Fibroblast of skin of abdomen (primary cell): ENCODE measurements at places on chromosomes 6 and 20.
A peak's percentile ranks its signal among the peaks of the same experiment; 100 is the strongest.

- DNase-seq, result peak; percentile 46
These were observed 405 bp downstream of the RNF146 start for GRCh38 chr6:127266892-127267645.

GRCh38 chr6:125789576-125790357, 993 bp upstream of the NCOA7 start:
- peak; percentile 49 for DNase-seq

DNA sequence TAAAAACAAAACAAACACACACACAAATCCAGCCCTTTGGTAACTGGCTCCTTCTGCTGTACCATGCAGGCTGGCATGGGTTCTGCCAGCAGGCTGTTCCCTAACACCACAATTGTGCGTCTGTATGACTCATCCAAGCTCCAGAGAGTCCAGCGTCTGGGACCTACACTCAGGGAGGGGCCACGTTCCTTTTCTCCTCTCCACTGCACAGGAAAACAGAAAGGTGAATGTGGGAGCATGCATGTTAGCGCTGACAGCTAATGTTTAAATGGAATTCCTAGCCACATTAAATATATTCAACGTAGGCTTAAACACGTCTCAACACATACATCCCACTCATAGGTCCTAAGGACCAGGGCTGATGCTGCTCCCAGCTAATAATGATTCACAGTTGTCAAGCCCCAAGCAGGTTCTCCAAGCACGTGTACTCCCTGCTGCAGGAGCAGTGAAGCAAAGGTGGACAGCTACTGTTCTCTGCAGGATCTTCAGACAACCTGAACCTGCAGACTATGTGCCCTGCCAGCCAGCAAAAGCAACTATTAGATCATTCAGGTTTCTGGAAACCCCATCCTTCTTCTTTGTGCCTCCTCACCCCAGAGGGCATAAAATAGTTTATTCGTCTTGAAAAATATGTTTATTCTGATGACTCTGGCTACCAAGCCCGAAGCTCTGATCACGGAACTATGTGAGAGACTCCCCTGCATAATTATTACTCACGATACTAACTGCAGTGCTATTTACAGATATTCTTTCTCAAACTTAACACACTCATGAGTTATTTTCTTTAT, 20.9 kb downstream of the MAP1LC3A start:
- DNase-seq, result peak; percentile 60

DNA sequence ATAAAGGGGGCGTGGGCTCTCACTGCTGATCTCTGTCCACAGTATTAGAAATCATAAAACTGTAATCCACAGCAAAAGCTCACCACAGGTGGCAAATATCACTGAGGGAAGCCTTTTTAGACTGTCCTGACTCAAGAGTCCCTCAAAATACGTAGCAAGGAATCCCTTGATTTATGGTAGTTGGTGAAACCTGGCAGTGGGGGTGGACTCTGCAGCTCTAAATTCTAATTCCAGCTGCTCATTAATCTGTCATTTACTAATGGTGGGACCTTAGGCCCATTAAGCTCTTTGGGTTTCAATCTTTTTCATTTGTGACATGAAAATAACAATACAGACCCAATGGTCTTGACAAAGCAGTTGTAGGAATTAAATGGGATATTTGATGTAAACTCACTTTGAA, 32.3 kb downstream of the GMDS start:
- no peak for DNase-seq

DNA sequence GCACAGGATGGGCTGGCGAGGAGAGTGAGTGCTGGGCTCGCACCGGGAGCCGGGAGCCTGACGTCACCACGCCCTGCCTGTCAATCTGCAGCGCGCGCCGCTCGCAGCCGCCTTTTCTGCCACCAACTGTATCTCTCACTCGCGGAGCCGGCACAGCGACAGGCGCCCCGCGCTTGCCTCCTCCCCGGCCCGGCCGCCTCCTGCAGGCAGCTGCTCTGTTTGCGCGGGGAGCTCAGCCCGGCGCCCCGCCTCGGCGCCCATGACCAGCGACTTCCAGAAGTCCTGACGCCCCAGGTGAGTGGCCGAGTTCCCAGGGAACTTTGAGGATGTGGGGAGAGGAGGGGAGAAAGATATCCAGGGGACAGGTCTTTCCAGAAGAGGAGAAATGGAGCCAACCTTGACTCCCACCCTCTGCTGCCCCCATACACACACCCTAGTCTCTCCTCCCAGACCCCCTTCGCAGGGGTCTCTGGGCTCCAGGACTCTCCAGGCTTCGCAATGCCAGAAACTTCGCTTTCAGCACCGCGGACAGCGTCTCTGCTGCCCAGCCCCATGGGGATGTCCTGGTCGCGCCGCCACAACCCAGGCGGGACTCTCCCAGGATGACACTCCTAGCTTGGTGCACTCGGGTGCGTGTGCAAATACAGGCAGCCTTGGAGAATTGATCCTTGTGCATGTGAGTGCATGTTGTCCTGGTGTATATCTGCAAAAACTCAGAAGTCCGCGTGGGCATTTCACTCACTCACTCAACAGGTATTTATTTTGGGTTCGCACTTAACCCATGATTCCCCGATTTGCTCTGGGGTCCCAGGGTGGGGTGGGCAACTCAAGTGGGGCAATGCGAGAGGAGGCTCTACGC, at the start of gene GPR6:
TSS of gene GPR6 (plus strand) at position 138 of the 859 bp plus-strand sequence. CDS start 802 bp downstream, outside the sequence.
- DNase-seq, result peak; percentile 45

DNA sequence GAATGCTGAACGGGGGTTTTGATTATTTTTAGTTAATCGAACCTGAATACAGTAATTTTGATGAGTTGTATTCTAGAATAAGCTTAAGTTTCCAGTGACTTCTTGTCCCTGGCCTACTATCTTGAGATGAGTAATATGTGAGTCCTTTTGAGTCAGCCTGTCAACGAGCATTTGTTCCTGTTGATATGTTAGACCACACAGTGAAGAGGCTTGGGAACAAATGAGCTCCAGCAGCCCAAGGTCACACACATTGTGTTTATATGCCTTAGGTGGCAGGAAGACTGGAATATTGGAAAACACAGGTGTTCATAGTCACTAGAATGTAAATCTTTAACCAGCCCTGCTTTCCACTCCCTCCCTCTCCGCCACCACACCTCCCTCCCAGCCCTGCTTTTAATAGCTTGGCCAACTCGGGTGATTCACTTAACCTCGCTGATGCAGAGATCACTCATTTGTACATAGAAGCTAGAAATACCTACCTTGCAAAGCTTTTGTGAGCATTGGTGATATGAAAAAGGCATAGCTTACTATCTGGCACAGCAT, 9.1 kb downstream of the SMPDL3A start:
- peak; percentile 88 for DNase-seq

DNA sequence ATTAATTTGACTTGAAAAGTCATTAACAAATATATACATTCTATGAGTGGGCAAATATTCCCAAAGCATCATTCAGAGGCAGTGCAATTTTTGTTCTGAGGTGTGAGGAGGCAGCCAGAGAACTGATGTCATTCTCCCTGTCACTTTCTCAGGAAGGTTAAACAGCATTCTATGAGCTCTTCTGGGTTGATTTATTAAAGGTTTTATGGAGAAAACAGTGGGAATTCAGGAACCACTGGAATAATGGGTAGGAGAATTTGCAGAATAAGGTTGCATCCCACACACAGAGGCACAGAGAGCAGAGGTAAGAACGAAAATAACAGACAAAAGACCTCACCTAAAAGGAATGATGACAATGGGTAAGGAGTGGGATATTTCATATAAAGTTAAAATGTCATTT, 860.6 kb downstream of the TFAP2A start:
- no peak for DNase-seq

DNA sequence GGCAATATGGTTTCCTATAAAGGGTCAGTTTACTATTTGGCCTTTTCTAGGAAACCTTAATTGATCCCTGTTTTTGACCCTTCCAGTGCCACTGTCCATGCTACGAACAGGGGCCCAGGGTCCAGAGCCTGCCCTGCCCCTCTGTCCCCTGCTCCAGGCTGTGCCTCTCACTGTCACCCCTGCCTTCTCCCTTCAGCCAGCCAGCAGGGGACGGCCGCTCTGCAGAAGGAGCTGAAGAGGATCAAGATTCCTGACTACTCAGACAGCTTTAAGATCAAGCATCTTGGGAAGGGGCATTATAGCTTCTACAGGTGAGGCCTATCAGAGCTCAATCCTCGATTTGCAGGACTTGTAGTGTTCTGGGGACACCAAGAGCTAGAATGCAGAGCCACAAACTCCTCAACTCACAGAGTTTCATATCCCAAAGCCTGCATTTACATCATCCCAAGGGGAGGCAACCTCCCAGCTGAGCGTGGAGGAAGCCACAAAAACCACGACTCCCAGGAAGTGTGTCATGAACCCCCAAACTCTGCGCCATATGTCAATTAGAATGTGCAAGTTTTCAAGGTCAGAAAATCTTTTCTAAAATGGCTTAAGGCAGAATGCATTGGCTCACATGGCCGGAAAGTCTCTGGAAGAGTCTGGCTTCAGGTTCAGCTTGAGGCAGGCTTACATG, 3.6 kb downstream of the BPI start:
- DNase-seq, result peak; percentile 73

DNA sequence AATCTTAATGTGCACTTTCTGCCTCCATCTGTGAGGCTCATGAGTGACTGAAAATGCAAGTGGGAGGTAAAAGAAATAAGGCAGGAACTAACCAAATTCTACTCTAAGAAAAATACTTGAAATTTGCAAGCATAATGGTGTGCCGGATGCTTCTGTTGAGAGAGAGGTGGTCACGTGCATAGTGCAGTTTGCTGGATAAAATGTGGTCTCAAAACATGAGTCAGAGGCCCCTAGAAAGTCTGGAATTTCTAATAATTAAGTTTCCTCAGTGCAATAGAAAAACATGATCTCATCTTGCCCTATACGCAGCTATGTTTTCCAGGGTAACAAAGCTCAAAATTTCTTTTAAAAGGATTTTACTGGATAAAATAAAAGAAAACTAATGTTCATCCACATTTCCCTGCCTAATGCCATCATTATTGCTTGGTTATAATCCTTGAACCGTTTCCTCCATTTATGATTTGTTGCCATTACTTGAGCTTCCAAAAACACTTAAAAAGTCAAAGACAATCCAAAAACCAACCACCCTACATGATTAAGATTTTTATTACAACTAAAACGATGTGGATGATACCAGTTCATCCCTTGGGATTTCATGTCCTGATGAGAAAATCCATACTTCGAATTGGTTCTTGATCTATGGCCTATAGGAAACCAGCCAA, 351.7 kb upstream of the ARID1B start:
- DNase-seq, result peak; percentile 94

DNA sequence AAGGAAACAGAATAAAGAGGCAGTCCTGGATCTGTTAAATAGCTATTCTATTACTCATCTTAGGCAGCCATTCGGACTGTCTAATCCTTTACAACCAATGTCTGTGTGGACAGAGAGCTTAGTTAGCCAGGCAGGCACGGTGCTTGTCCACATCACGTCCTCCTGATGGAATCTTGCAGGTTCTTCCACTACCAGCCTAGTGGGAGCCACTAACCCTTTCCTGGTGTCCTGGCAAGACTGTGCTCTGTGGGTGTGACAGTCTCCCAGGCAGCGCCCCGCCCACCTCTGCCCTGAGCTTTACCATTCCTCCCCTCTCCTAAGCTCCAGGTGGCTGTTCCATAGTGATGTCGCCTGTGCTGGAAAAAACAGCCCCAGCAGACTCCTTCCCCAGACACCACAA, 78.3 kb upstream of the CLDN20 start:
- peak; percentile 34 for DNase-seq

GRCh38 chr20:17606001-17606400, 36.1 kb downstream of the DSTN start:
- no peak for DNase-seq

DNA sequence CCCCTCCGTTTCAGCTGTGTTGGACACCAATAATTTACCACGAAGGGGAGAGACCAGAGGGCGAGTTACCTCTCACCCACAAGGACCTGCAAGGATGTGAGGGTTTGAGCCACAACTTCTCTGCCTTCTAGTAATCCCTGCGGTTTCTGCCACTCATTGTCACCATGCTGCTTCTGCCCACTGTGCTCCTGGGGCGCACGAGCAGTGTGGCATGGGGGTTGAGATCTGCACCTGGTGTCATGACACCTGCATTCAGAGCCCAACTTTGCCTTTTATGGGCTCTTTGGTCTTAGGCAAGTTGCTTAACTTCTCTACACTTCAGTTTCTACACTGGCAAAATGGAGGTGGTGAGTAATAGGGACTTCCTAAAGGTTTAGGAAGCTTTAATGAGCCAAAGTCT, 84.9 kb downstream of the SOBP start:
- DNase-seq, result no peak

GRCh38 chr6:35427851-35428321, 24.3 kb upstream of the FANCE start:
- DNase-seq, result peak; percentile 87

DNA sequence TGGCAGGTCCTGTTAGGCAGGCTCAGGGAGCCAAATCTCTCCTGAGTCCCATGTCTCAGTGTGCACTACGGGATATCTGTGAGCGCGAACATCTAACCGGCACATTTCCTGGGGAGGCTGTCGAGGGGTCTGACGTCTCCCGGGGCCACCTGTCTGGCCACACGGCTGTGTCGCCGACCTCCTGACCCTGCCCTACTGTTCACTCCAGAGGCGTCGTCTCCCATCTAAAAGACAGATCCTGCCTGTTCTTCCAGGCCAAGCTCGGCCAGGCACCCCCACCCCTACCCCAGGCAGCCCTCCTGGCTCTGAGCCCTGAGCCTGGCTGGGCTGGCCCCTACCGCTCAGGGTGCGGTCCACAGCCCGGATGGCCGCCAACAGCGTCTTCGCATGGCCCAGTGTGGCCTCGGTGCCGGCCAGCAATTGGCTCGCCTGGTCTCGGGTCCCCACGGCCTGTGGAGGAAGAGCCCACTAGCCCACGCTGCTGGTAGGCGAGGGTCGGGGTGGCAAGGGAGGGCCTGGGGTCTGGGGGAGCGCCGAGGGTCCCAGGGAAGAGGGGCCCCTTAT, 16.6 kb downstream of the ADRM1 start:
- no peak for DNase-seq

GRCh38 chr20:58130156-58130555, 98.3 kb downstream of the ANKRD60 start:
- DNase-seq, result no peak

DNA sequence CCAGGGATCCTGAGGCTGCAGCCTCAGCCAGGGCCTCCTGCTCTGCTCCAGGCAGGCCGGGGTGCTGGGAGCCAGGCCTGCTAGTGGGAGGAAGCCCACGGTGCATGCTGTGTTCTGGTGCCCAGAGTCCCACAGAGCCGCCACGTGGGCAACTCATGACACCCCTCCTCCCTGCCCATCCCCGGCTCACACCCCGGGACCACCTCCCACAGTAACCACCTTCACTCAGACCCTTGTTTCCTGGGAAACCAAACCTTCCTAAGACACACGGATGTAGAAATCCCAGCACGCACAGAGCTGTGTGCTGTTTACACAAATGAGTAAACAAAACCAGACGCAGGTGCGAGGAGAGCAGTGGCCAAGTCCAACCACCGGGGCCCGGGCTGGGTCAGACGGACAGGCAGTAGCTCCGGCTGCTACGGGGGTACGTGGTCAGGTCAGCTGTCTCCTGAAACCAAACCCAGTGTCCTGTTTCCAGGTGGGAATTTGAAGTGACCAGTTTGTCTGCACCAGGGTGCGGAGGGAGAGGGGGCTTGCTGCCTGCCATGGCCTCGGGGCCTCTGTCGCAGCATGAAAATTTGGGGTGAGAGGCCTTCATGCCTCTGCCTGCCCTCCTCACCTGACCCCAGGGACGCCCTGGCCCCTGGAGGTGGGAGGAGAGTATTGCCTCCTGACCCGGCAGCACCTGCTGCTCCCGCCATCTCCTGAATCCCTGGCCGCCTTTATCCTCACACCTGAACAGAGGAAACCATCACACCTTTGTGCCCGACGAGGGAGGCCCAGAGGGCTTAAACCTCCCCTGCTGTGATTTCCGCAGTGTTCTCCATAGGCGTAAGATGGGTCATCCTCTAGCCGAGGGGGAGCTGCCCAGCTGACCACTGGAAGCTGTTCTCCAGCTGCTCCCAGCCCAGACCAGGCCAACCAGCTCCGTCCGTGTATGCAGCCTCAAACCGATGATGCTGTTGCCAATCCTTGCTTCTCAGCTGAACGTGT, 52.0 kb upstream of the SMOC2 start:
- no peak for DNase-seq
